ENCODE measurements at places on chromosomes 7 and 10.

DNA sequence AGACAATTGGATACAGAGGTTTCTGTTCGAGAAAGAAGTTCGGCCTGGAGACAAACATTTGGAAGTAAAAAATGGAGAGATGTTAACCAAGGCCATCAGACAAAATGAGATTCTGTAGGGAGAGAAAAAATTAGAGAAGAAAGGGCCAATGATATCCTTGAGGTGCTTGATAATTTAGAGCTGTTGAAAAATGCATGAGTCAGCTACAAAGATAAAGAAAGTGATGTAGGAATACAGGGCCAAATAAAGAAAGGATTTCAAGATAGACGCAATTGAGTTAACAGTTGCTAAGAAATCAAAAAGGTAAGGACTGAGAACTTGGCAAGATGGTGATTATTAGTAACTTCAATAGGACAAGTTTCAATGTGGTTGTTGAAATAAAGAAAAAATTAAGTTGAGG lies 384.2 kb upstream of the SEMA3A start:
- no peaks in the 10 kb centered on the region for H3K27me3 ChIP-seq
- H3K4me3 ChIP-seq = no peak overlapping the region
- no peaks in the 10 kb centered on the region for H3K4me1 ChIP-seq
- no peak overlapping the region for H3K27ac ChIP-seq
- DNase-seq = no peak

DNA sequence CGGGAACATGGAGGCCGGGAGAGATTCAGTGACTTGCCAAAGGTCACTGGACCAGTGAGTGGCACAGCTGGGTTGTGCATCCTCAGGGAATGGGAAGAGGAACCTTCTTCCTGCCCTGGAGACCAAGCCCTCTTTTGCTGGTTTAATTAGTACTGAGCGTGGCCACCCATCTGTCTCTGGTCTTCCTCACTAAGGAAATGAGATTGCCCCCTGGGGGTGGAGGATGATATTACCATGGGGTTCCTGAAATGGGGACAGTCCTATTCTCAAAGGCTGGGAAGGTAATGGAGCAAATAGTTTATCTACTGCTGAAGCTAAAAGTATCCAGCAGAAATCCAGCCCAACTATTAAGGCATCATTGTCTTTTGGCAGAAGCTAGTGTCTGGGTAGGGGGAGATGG lies 98.6 kb upstream of the FGFR2 start:
- no peak overlapping the region for H3K27ac ChIP-seq
- no peaks in the 10 kb centered on the region for H3K27me3 ChIP-seq
- H3K4me1 ChIP-seq = no peaks in the 10 kb centered on the region
- DNase-seq = peak; percentile 8
- H3K4me3 ChIP-seq = no peak overlapping the region

GRCh38 chr10:124174673-124175645 lies 81.6 kb upstream of the CHST15 start:
- no peaks in the 10 kb centered on the region for H3K36me3 ChIP-seq
- H3K4me1 ChIP-seq = peaks cover 31% of the 10 kb centered on the region
- H3K27ac ChIP-seq = no peak overlapping the region
- no peak for DNase-seq
- no peak overlapping the region for H3K4me3 ChIP-seq

GRCh38 chr10:123527151-123527550 lies 139.0 kb upstream of the GPR26 start:
- H3K4me1 ChIP-seq = no peaks in the 10 kb centered on the region
- DNase-seq = no peak
- no peak overlapping the region for H3K4me3 ChIP-seq
- H3K27me3 ChIP-seq = no peaks in the 10 kb centered on the region

DNA sequence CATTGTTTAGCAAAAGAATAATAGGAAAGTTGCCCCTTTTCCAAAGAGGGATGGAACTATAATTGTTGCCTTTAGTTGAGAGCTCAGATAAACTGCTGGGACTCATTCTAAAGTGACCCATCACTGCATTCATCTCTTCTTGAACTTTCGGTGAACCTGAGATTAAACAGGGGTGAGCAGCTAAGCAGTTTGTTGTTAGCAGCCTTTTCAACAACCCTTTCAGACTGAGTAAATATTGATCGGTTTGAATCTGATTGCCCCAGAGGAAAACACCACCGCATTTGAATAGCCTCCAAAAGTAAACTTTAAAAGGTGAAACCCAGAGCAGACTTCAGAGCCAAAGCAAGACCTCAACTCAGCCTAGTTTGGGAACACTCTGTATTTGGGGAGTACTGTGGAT lies 4.7 kb downstream of the HOXA1 start:
- H3K4me3 ChIP-seq = no peak overlapping the region
- no peak for DNase-seq
- peaks cover 48% of the 10 kb centered on the region for H3K27me3 ChIP-seq
- H3K36me3 ChIP-seq = no peaks in the 10 kb centered on the region

DNA sequence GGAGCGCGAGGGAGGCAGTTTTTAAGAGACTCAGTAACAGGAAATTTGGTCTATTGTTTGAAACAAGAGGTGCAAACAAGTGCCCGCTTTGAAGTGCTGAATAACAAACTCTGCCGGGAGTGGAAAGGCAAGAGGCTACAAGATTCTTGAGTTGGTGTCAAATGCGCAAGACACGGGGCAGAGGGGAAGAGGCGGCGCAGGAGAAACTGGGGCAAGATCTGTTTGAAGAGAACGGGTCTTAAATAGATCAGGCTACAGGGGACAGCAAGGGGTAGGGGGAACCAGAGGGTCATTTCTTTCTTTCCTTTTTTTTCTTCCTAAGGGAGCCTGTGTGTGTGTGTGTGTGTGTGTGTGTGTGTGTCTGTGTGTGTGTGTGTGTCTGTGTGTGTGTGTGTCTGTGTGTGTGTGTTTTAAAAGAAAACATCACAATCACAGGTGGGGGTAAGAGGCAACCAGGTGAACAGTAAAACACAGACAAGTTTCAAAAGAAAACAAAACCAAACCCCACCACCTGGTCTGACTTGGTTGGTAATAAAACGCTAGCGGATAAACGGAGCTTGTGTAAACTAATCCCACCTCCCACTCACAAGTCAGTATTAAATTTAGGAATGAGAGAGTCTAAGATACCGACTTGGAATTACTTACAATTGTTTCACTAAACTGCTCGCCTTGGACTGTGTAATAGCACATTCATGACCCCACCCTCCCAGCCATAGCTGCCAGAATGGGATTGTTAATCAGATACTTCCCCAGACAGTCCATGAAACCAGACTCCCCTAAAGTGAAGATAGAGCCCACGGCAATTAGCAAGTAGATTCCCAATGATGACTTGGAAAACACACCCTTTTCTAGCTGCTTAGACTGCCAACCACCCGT lies 13.1 kb upstream of the CUX1 start:
- no peak overlapping the region for H3K27ac ChIP-seq
- no peak overlapping the region for H3K4me3 ChIP-seq
- peaks cover 5% of the 10 kb centered on the region for H3K27me3 ChIP-seq
- H3K4me1 ChIP-seq = peaks cover 4% of the 10 kb centered on the region
- no peaks in the 10 kb centered on the region for H3K36me3 ChIP-seq

GRCh38 chr7:138510003-138510402 lies 49.9 kb downstream of the TRIM24 start:
- peaks cover 49% of the 10 kb centered on the region for H3K36me3 ChIP-seq
- H3K27ac ChIP-seq = no peak overlapping the region
- DNase-seq = peak; percentile 36
- no peaks in the 10 kb centered on the region for H3K27me3 ChIP-seq

GRCh38 chr10:102763037-102763607 lies 19.4 kb downstream of the WBP1L start:
- H3K27me3 ChIP-seq = no peaks in the 10 kb centered on the region
- H3K27ac ChIP-seq = no peak overlapping the region
- peaks cover 14% of the 10 kb centered on the region for H3K36me3 ChIP-seq
- H3K4me1 ChIP-seq = peaks cover 12% of the 10 kb centered on the region
- H3K4me3 ChIP-seq = no peak overlapping the region

DNA sequence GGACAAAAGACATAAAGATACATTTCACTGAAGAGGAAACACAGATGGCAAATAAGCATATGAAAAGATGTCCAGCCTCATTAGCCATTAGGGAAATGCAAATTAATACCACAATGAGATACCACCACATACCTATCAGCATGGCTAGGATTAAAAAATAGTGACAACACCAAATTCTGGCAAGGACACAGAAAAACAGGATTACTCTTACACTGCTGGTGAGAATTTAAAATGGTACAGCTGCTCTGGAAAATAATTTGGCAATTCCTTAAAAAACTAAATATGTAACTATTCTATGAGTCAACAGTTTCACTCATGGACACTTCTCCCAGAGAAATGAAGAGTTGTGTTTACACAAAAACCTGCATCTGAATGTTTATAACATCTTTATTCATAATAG lies 121.1 kb downstream of the C10orf90 start:
- no peak for DNase-seq
- H3K36me3 ChIP-seq = no peaks in the 10 kb centered on the region
- no peak overlapping the region for H3K4me3 ChIP-seq
- no peak overlapping the region for H3K27ac ChIP-seq
- no peaks in the 10 kb centered on the region for H3K27me3 ChIP-seq

DNA sequence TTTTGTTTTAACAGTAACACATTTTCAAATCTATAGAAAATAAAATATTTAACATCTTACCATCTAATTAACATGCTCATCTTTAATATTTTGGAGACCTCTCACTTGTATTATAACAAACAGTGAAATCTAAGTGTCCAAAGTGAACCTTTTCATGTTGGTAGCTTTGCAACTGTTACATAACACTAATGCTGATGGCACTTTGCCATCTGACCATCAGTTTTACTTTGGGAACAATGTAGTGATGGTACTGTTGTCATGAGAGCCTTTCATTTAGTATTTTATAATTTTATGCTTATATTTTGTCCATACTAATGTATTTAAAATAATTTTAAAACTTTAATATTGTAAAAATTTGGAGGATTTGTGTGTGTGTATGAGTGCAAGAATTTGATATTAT lies 1017.0 kb upstream of the KCND2 start:
- H3K4me1 ChIP-seq = no peaks in the 10 kb centered on the region
- DNase-seq = no peak
- H3K36me3 ChIP-seq = no peaks in the 10 kb centered on the region
- no peak overlapping the region for H3K4me3 ChIP-seq
- no peak overlapping the region for H3K27ac ChIP-seq

DNA sequence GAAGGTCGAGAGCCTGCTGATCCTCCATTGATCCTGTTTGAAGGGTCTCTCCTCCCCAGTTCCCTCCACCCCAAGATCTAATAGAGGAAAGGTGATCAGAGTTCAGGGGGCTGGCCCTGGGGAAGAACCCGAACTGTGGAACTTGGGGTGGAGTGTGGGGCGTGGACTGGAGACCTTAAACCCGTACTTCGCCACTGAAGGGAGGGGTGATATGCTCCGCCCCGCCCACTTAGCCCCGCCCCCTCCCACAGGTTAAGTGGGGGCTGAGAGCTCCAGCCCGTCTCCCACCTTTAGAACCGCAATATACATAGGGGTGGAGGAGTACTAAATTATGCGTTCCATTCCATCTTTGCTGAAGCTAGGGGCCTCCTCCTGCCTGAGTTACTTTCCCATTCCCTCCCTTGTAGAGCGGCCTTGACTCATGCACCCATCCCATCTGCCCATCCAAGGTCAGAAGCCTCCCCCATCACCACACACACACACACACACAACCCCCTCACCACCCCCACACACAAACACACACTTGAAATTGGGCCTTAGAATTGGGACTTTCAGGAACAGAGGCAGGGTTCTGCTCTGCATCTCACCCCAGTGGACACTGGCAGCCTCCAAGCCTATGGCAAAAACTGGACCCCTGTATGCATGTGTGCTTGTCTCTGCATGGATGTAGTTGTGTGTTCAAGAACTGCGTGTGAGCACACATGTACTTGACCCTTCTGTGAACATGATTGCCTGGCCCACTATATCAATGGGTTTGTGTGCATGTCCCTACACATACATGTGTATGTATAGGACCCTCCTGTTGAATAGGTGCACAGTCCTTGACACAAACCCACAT lies 991 bp downstream of the SEMA4G start:
- no peak overlapping the region for H3K27ac ChIP-seq
- H3K36me3 ChIP-seq = peaks cover 2% of the 10 kb centered on the region
- H3K4me1 ChIP-seq = peaks cover 12% of the 10 kb centered on the region
- H3K4me3 ChIP-seq = peak overlapping the region; percentile 79
- DNase-seq = peak; percentile 58

- DNase-seq = no peak
- H3K36me3 ChIP-seq = no peaks in the 10 kb centered on the region
- no peaks in the 10 kb centered on the region for H3K27me3 ChIP-seq
- H3K4me1 ChIP-seq = peaks cover 24% of the 10 kb centered on the region
Observed at GRCh38 chr7:1526271-1526754, 4.2 kb upstream of the MAFK start.

- no peak overlapping the region for H3K27ac ChIP-seq
- H3K4me1 ChIP-seq = no peaks in the 10 kb centered on the region
- no peak overlapping the region for H3K4me3 ChIP-seq
- no peaks in the 10 kb centered on the region for H3K36me3 ChIP-seq
Observed at GRCh38 chr10:94315024-94315451, 47.7 kb downstream of the NOC3L start.

GRCh38 chr7:127927348-127927696 lies 103.9 kb downstream of the LRRC4 start:
- DNase-seq = no peak
- no peaks in the 10 kb centered on the region for H3K4me1 ChIP-seq
- no peak overlapping the region for H3K27ac ChIP-seq
- H3K27me3 ChIP-seq = no peaks in the 10 kb centered on the region
- peaks cover 18% of the 10 kb centered on the region for H3K36me3 ChIP-seq

DNA sequence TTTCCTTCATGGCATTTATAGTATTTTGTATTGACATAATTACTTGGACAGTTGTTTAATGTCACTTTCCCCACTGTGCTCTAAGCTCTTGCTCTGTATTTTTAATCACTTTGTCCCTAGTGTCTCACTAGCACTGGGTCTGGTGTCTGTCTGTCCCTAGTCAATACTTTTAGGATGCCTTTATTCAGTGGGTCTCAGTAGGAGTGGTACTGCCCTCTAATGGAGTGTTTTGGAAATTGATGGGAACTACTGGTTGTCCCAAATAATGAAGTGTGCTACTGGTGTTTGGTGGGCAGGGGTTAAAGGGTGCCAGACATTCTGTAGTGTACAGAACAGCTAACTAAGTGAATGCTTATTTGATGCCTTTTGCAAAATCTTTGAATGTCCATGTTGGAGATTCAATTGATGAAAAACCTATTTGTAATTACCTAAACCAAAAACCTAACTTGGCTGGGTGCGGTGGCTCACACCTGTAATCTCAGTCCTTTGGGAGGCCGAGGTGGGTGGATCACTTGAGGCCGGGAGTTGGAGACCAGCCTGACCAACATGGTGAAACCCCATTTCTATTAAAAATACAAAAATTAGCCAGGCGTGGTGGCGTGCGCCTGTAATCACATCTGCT lies 33.3 kb downstream of the CDK14 start:
- no peaks in the 10 kb centered on the region for H3K36me3 ChIP-seq
- no peak overlapping the region for H3K4me3 ChIP-seq
- no peaks in the 10 kb centered on the region for H3K27me3 ChIP-seq
- H3K27ac ChIP-seq = no peak overlapping the region
- no peaks in the 10 kb centered on the region for H3K4me1 ChIP-seq

DNA sequence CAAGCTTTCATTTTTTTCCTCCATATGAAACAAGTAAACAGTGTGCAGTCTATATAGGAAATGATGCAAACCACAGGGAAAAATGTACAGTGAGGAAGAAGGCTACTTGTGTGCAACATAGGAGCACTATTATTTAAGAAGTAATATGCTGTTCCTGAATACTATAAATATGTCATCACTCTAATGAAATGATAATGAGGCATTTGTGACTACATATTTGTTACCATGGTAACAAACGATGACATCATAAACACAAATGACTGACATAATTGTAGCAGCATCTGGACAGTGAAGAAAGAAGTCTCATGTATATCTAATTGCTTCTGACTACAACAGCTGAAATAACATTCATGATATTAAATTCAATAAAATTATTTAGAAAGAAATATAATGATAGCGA lies 164.8 kb downstream of the C7orf25 start:
- H3K27ac ChIP-seq = no peak overlapping the region
- H3K36me3 ChIP-seq = no peaks in the 10 kb centered on the region

GRCh38 chr7:46139079-46139478 lies 218.0 kb upstream of the IGFBP3 start:
- DNase-seq = no peak
- H3K36me3 ChIP-seq = no peaks in the 10 kb centered on the region
- no peaks in the 10 kb centered on the region for H3K27me3 ChIP-seq
